ENCODE measurements at places on chromosomes 11 and 22. TPM values are rescaled to one million over a fixed set of nuclear protein-coding genes. Genes with fewer than 3 reads are reported as not detected.

DNA sequence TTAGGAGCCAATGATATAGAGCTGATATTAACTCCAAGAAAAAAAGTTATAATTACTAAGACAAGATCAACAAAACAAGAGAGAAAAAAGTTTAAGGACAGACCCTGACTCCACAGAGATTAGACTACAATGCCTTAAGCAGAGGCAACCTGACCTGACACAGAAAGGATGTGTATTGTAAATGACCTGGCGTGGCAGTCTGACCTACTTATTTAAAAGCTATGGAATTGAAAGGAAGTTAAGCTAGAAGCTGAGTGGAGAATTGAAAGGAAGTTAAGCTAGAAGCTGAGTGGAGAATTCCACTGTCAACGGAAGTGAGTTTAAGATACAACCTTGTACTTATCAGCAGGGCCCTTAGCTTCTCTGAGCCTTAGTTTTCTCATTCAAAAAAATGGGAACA is 885.4 kb downstream of the OPCML start:
- DNase-seq, result no peak

The RCN1 gene
- total RNA-seq, result 96.2 TPM

GRCh38 chr11:116997071-116997470 is 101.2 kb downstream of the SIK3 start:
- no peak for DNase-seq

The GAL3ST1 gene
- total RNA-seq, result 11.2 TPM

- DNase-seq, result no peak
Measured at GRCh38 chr11:114353443-114353842, 46.9 kb downstream of the C11orf71 start.

The LDHAL6A gene
- total RNA-seq, result not detected

The RFPL2 gene
- total RNA-seq, result 0.48 TPM

GRCh38 chr22:19598054-19598855 is 74.0 kb upstream of the CLDN5 start:
- no peak for DNase-seq
